ENCODE measurements at places on chromosomes 4 and X.

DNA sequence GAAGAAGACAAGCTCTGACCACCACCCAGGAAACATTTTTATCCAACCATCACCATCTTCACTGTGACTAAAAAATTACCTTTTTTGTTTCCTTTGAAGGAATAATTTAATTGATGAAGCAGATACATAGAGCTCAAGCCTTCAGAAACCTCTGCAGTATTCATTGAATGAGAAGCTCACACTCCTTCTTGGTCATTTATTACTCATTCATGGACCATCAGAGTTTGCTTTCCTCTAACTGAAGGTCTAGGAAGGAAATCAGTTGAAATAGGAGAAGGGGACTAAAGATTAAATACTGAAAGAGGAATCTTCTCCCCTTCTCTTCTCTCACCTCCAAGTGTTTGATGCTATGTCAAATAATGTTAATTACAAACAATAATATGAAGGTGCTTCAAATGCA is 290.6 kb upstream of the KLF3 start:
- DNase-seq = no peak

DNA sequence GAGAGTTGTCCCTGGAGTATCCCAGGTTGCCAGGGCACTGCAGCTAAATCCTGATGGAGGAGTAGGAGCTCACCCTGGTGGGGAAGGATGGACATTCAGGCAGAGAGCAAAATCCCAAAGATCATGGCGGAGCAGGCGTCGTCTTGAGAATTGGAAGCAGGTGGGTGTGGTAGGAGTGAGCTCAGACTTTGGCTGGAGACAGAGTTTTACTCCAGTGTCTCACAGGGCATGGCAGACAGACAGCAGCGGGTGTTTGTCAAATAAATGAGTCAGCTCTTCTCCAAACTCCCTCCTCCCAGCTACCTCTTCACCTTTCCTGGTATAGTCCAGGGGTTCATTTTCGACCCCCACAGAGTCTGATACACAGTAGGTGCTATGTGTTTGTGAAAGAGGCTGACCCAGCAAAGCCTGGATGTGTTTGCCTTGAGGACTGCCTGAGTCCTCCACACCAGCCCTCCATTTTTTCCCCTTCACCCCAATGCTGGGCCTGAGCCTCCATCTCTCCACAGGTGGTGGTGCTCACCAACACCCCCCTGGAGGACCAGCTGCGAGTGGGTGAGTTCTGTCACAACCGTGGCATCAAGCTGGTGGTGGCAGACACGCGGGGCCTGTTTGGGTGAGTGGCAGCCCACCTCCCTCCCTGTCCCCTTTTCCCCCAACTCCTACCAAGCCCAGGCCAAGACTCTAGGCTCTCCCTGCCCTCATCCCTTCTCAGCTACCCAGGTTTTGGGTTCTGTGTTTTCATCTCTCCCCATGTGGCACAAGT is 6.9 kb downstream of the UBA1 start:
- no peak for DNase-seq

DNA sequence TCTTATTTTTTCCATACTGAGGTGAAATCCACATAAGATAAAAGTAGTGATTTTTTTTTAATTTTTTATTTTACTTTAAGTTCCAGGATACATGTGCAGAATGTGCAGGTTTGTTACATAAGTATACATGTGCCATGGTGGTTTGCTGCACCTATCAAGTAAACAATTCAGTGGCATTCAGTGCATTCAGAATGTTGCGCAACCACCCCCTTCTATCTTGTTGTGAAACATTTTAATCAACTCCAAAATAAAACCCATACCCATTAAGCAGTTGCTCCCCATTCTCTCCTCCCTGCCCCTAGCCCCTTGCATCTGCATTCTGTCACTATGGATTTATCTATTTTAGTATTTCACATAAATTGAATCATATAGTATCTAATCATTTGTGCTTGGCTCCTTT is 121.2 kb downstream of the KLHL13 start:
- DNase-seq = no peak

GRCh38 chr4:24570574-24571236 is 13.6 kb downstream of the DHX15 start:
- DNase-seq = no peak

- DNase-seq = no peak
Measured at GRCh38 chrX:13614154-13614553, 38.8 kb upstream of the TCEANC start.

Data from iPS-NIHi11 (cell line).